Kasumi-1 (cell line): ENCODE measurements at places on chromosomes 7 and 10.

DNA sequence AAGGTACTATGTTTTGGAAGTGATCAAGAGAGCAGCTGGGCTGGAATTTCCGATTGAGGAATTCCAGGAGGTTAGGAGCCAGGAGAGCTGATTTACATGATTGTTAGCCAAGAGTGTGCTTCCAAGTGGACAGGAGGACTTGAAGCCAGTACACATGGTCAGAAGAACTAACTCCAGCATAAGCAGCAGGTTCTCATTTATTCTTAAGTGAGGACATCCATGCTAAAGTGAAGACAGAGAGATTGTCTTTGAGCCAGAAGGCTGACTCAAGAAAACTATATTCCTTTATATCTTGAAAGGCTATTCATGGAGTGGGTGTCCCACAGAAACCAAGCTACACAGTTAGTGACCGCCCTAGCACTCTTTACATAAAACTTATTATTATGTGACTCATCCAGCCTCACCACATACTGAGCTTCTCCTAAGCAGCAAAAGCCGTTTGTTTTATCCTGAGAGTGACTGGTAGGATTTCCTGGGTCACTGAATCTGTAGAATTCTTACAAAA, 56.7 kb upstream of the SEMA3A start:
- peak; percentile 41 for DNase-seq

DNA sequence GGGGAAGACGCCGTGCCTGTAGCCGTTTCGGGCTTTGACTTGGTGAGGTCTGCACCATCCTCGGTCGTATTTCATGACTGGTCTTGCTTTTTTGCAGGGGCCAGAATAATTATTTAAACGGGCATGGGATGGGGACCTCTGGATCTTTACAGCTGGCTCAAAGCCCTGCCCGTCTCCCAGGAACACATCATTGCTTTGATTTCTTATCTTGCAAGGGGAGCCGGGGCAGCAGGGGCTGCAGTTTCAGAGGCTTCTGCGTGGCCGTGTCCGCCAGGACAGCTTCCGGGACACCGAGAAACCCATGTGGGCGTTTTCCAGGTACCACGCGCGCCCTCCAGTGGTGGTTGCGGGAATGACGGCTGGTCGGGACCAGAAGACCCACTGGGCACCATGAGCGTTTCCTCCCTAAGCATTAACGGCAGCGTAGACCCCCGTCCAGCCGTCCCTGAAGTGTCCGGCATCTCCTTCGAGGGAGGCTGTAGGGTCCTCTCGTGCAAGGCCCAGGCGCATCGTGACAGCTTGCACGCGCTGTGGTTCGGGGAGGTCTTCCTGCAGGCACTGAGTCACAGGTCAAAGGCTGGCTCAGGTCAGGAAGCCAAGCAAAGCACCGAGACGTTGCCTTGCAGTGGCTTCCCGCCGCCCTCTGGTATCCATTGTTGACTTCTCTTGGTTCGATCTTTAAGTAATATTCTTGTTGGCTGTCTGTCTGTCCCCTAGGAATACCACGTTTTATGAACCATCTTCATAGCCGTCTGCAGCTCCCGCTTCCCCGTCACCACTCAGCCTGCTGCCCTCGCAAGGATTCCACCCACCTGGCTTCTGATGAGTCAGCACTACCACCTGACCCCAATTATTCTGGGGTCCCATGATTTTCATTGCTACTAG, 16.2 kb upstream of the ZFAND2A start:
- peak; percentile 26 for DNase-seq

GRCh38 chr7:100443096-100443840, 7.0 kb upstream of the PPP1R35 start:
- DNase-seq, result no peak

- peak; percentile 12 for DNase-seq
These were observed 6.2 kb downstream of the GSAP start for GRCh38 chr7:77409739-77410547.

GRCh38 chr10:84429926-84430520, 101.6 kb downstream of the CCSER2 start:
- DNase-seq, result peak; percentile 63

GRCh38 chr7:150341263-150342120, at the start of gene RARRES2:
Gene RARRES2 (minus strand): TSS chr7:150341629. CDS start chr7:150340609, 1,020 bp downstream.
- no peak for DNase-seq

DNA sequence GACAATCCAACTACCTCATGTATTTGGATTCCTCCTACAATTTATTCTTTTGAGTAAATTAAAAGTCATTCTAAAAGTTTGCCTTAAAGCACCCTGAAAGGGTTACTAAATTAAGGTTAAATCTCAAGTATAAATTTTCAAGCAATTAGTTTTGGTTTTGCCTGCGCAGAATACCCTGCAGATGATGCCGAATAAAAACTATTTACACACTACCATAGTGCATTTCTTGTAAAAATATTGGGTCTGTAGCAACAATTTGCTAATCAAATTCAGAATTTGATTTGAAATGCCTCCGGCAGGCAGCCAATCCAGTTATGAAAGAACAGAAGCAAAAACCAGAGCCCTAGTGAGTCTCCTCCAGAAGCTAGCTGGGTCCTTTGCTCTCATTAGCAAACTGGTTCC, 122.2 kb downstream of the TWIST1 start:
- no peak for DNase-seq

GRCh38 chr10:83397806-83398205, 741.5 kb upstream of the GHITM start:
- DNase-seq, result no peak
